ENCODE measurements at places on chromosomes 13 and 19.

GRCh38 chr19:5166262-5166661 lies 174.3 kb downstream of the PTPRS start:
- no peak for DNase-seq

DNA sequence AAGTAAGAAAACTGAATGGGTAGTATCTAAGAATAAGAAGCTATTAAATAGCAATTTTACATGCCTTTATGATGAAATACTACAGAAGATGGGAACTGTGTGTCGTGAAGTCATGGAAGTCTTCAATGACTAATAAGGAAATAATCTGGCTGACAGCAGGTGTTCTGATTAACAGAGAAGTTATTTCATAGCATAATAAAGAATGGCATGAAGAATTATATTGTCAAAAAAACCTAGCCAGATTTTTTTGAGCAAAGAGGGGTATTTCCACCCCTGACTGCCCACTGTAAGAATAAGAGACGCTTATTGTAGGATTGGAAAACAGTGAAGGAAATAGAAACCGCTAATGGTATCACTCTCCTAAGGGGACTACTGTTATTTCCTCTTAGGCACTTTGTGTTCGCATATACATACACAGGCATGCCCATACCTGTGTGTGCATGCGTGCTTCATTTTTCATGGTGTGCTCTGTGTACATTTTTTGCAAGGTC lies 318.8 kb downstream of the SHISA2 start:
- no peak for DNase-seq

DNA sequence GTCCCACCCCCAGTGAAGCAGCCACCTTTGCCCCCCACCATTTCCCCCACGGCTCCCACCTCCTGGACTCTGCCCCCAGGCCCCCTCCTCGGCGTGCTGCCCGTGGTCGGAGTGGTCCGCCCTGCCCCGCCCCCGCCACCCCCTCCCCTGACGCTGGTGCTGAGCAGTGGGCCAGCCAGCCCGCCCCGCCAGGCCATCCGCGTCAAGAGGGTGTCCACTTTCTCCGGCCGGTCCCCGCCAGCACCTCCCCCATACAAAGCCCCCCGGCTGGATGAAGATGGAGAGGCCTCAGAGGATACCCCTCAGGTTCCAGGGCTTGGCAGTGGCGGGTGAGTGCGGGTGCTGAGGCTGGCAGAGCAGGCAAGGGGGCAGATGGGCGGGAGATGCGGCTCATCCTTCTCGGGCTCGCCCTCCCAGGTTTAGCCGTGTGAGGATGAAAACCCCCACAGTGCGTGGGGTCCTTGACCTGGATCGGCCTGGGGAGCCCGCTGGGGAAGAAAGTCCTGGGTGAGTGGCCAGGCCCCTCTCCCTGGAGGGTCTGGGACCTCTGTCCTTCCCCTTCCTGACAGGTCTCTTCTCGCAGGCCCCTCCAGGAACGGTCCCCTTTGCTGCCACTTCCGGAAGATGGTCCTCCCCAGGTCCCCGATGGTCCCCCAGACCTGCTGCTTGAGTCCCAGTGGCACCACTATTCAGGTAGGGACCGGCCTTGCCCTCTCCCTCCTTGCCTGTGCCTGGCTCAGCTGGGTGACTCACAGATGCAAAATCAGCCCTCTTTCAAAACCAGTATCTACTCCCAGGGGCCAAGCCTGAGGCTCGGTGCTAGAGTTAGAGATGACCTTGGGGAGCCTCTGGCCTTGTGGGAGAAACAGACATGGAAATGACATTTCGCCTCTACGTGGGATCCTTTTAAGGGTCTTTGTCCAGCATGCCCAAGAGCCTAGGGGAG lies 8.8 kb downstream of the IGFLR1 start:
- no peak for DNase-seq

DNA sequence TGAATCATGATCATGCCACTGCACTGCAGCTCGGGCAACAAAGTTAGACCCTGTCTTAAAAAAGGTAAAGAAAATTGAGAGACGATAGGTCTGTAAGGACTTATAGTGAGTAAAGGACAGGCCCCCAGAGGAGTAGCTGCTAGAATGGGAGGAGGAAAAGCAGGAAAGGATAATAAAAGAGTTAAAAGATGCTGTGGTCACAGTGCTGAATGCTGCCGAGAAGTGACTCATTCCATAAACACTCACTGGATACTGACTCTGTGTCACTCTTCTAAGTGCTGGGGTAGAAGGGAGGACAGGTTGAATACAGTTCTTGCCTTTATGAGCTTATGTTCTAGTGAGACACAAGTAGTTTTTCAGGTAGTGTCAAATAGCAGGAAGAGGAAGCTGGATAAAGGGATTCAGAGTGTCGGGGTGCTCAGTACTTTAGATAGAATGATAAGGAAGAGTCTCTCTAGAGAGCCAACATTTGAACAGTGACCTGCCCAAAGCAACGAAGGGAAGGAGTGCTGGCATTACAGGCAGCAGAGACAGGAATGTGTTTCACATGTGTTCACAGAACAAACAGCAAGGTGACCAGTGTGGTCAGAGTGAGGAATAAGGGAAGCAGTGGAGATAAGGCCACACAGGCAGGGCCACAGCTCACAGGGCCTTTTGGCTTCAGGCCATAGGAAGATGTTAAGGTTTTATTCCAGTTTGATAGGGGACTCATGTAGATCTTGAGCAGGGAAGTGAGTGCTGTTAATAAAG lies 1240.5 kb downstream of the UQCRFS1 start:
- DNase-seq: no peak

- no peak for DNase-seq
Measured at GRCh38 chr19:42542791-42543190, 14.5 kb upstream of the CEACAM1 start.

DNA sequence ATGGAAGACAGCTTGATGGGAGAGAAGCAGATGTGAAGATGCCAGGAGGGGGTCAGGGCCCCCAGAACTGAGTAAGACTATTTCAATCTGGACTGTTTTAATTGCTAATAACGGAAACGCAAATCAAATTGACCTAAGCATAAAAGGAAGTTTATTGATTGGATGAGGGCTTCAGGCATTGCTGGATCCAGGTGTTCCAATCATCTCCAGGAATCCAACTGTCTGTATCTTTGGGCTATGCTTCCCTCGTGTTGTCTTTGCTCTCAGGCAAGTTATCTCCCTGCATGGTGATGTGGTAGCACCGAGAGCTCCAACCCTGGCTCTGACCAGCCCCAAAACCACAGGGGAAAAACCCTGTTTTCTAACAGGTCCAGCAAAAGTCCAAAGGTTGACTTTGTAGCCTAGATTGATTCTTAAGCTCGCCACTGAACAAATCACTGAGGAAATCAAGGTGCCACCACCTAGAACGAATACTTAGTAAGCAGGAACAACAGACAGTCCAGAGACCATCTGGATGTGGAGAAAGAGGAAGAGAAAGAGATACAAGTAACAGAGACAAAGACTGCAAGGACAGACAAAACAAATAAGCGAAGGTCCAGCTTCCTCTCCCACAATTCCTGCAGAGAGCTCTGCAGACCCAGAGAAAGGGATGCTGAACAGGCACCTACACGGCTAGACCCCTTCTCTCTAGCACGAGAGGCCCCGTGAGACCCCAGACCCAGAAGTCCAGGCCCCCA lies 1.2 kb upstream of the C19orf81 start:
- no peak for DNase-seq

- DNase-seq: no peak
Measured at GRCh38 chr13:113168211-113168610, 9.8 kb downstream of the PROZ start.

DNA sequence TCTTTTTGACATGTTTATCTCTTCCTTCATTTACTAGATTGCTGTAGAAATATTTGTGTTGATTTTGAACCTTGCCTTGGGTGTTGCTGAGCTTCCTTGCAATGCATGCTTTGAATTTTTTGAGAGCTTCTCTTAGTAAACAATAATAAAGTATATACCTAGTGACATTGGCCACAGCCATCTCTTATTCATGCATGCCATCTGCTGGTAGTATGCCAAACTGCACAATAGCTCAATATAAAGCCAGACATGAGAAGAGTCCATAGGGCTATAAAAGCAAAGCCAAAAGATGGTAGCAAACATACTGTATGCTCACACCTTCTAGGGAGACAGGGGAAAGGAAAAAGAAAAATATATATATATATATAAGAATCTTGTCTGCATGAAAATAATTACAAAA lies 18.9 kb upstream of the ZSCAN5A start:
- DNase-seq: no peak

DNA sequence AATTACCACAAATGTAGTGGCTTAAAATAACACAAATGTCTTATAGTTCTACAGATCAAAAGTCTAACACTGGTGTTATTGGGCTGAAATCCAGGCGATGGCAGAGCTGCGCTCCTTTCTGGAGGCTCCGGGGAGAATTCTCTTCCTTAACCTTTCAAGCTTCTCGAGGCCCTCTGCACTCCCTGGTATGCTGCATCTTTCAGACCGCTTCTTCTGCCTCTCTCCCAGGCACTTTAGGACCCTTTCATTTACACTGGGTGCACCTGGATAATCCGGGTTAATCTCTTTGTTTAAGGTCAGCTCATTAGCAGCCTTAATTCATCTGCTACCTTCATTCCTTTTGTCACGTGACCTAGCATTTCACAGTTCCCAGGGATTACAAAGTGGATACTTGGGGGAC lies 211.3 kb upstream of the RFC3 start:
- DNase-seq: no peak

GRCh38 chr13:20043207-20043925 lies 84.8 kb downstream of the ZMYM2 start:
- DNase-seq: no peak

GRCh38 chr19:7655581-7655980 lies 13.3 kb upstream of the RETN start:
- DNase-seq: no peak

DNA sequence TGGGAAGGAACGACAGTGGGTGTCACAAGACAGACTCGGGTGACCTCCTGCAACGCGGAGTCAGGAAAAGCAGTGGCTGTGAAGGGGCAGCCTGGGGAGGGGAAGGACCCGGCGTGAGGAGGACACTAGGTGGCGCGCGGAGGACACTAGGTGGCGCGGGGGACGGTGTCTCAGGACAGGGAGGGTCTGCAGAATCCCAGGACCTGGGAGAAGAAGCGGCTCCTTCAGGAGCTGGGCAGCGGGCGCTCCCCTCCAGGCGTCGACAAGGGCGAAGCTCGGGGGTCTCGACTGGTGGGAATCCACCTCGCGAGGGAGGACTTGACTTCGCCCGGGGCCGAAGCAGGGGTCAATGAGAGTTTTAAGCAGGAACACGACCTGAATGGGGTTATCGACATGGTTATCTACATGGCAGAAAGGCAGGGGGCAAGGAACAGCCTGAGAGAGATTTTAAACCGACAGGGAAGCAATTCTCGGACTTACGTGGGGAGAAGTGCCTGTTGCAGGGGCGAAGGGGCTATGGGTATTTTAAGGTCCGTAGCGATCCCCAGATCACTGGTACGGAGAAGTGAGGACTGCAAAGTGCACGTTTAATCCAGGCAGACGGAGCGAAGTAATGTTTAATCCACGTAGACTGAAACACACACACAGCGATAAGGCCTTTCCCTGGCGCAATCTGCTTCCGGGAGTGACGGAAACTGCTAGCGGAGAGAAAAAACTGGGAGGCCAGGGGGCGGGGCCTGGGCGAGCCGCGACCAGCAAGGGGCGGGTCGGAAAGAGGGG lies at the start of gene ZNF616:
Gene ZNF616 (minus strand): TSS at position 687 of the 780 bp plus-strand sequence. CDS start 9,426 bp downstream, outside the sequence.
- DNase-seq: peak; percentile 79

- DNase-seq: no peak
Measured at GRCh38 chr13:94415500-94416237, 63.8 kb downstream of the DCT start.

GRCh38 chr19:17902701-17903100 lies 30.1 kb upstream of the CCDC124 start:
- no peak for DNase-seq

GRCh38 chr13:110291286-110291685 lies 15.7 kb downstream of the COL4A1 start:
- no peak for DNase-seq

DNA sequence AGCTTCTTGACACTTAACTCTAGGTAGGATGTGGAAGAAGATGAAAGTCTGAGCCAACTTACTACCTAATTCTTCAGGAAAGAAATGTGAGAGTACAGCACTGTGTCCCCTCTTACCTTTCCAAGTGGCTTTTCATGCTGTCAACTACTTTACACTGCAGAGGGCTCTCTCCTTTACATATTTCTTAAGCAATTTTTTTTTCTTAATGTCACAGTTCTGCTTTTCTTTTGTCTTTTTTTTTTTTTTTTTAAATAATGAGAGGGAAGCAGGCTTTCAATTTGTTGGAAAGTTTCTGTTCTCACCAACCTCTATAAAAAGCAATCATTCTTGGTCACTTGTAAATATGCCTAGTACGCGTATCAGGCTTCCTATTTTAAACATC lies 212.7 kb upstream of the MIR17HG start:
- DNase-seq: no peak

DNA sequence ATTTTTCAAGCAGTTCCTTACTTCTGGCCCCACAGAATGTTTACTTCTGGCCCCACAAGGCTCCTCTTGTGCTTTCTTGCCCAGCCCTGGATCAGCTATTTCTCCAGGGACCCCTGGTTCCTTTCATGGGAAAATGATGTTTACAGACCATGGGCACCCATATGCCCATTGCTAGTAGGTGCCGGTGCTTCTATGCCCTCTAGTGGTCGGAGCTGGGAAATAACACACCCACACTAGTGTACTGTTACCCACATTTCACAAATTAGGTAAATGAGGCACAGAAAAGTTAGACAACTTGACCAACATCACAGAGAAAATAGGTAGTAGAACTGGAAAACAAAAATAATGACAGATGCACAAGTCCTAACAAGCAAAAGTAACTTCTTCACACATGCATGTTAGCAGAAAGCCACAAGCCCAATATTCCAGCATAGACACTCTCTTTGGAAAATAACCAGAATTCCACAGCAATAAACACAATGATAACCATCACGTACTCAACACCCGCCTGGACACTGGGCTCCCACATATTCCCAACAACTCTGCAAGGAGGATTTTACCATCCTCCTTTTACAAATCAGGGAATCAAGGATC lies 1.3 kb upstream of the CEACAM6 start:
- DNase-seq: no peak

DNA sequence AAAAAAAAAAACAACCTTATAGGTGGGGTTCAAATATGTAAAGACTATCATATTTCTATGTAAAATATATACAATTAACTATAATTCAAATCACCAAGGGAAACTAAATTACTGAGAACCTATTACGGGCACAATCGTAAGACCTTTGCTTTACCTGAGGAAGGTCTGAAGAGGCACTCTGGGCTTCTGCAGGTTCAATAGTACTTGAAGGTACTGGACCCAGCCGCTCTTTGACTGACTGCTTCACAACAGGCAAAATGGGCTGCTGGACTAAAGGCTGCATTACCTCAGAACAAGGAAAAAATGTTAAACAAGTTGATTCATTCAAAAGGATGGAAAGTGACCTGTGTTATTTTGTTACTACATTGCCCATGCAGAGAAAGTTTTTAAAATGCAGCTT lies 51.8 kb downstream of the RBM26 start:
- no peak for DNase-seq

Data from NCI-H510A (cell line).